ENCODE measurements at places on chromosomes 7 and 10. TPM values are rescaled to one million over a fixed set of nuclear protein-coding genes. Genes with fewer than 3 reads are reported as not detected.

DNA sequence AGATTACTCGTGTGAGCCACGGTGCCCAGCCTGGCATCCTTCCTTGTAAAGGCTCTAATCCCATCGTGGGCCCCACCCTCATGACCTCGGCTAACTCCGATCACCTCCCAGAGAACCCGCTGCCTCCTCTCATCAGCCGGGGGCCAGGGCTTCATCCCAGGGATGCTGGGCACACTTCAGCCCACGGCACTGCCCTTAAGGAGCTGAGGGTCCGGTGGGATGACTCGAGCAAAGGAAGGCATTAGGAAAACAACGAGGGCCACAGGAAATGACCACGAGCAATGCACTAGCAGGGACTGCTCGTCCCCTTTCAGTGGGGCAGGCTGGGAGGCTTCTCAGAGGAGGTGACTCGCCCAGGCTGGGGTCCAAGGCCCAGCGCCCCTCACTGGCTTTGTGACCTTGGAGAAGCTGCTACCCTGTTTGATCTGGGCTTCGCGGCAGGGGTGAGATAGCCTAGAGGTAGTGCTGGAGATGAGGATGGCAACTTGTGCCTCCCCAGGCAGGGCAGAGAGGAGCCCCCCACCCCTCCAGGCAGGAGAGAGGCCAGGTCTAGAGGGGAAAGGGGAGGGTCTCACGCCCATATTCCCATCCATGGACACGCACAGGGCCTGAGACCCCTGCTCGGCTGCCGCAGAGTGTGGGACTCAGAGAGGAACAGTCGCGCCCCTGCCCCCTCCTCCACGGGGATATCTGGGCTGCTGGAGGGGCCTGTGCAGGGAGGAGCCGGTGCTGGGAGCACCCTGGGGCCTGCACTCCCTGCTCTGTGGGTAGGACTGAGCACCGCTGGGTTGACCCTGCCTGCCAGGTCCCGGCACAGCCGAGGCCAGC, 26.8 kb downstream of the ELFN1 start:
- DNase-seq: no peak

- DNase-seq: no peak
Observed at GRCh38 chr7:149292462-149292823, 30.4 kb downstream of the ZNF783 start.

Gene AKR1C2
- 5.9 TPM for polyA plus RNA-seq

Gene TMEM176B
- 99.0 TPM for polyA plus RNA-seq

Gene CYP2C19
- not detected for polyA plus RNA-seq

DNA sequence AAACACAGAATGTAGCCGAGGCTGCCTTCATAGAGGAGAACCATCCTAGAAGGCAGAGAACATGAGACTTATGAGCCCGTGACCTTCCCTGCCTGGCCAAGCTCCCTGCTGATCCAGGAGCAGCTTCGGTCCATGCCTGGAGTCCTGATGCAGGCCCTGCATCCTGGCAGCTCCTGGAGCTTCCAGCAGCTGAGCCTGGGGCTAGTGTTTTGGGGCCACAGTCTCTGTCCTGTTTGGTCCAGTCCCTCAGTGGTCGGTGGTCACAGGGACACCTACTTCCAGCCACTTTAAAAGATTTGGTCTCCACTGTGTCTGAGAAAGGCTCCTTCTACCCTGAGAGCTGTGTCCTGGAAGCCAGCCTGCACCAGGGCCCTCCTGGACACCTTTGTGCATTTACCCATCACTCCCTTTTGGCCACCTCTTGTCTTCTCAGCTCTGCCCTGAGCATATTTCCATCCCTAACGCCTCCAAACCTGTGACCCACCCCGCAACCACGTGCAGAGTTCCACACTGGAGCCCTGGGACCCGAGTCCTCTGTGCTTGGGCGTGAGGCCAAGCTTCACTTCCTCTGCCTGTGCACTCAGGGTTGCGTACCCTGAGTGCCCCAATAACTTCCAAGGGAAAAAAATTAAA, 315.2 kb upstream of the ZNF32 start:
- DNase-seq: no peak

- no peak for DNase-seq
Observed at GRCh38 chr10:46528675-46529615, 27.5 kb downstream of the GPRIN2 start.

DNA sequence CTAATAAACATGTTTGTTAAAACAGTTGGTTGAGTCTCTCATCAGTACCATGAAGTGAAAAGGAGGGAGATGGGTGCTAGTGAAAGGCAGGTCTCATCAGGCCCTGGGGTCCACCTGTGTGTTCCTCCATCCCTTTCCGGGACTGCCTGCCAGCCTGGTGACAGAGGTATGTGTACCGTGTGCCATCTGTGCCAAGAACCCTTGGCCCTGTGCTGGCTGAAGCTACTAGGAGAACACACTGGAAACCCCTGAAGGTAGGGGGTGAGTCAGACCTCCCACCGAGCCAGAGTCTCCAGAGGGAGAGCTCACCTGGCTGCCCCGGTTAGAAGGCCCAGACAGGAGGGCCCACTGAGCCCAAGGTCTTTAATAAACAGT, 2.3 kb downstream of the DDIT4 start:
- DNase-seq: no peak

Gene HOXA9
- polyA plus RNA-seq: 101 TPM

Gene SPACDR
- polyA plus RNA-seq: 3.4 TPM

DNA sequence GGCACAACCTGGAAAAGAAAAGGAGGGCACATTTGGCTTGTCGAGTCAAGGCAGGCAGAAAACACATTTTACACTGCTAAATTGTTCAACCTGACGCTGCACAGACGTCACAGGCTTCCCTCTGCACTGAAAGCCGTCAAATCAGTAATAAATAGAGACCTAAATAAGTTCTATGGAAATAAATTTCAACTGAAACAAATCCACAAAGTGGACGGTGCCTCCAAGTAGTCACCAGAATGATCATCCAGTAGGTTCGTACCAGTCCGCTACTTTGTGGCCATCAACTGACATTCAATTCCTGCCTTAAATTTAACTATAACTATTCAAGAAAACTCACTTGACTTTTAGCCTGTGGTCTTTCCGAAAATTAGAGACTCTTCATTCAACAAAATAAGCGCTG, 49.0 kb downstream of the NPVF start:
- DNase-seq: peak; percentile 6

- DNase-seq: no peak
Observed at GRCh38 chr10:9211228-9211627, 1156.7 kb downstream of the GATA3 start.

Gene HSPA14
- polyA plus RNA-seq: 17.1 TPM

DNA sequence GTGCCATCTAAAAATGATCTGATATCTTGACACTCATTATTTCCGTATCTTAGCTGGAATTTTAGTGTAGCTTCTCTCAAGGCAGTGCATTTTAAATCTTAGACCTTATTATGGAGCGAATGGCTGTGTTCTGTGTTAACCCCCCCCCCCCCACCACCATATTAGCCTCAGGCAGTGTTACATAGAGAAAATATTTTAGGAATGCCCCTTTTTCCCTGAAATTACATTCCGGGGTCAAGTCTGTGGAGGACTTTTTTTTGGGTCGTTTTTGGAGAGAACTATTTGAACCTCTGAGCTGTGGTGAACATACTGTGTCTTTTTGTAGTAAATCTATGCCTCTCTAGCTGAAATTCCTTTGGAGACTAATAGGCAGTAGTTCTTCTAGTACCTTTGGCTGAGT, 3.1 kb downstream of the CCDC126 start:
- DNase-seq: no peak

Measured in left renal cortex interstitium (tissue), 4 donors.